A673 (cell line): ENCODE measurements at places on chromosomes 2 and 18. TPM values are rescaled to one million over a fixed set of nuclear protein-coding genes. Genes with fewer than 3 reads are reported as not detected.

C2orf15 gene
- 0.56 TPM in 1 of 2 replicates, not detected in the other for total RNA-seq

DNA sequence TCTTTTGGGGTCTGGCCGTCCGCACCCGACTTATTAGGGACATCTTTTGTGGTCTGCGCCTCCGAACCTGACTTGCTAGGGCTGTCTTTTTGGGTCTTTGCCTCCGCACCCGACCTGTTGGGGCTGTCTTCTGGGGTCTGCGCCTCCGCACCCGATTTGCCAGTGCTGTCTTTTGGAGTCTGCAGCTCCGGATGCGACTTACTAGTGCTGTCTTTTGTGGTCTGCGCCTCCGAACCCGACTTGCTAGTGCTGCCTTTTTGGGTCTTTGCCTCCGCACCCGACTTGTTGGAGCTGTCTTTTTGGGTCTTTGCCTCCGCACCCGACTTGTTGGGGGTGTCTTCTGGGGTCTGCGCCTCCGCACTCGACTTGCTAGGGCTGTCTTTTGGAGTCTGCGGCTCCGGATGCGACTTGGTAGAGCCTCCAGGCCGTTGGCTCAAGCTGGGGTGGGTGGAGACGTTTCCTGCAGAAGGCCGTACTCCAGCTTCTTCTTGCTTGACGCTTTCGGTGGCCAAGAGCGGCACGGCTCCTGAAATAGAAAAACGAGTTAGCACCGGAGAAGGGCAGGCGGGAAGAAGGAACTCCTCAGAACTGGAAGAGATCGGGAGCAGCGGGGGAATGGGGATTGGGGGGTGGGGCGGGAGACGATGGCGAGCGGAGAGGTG lies 498 bp downstream of the TGOLN2 start:
- peak overlapping the region; percentile 86 for H3K27ac ChIP-seq
- peaks cover 17% of the 10 kb centered on the region for H3K4me1 ChIP-seq
- H3K27me3 ChIP-seq: no peaks in the 10 kb centered on the region
- peaks cover 22% of the 10 kb centered on the region for H3K36me3 ChIP-seq
- H3K4me3 ChIP-seq: peak overlapping the region; percentile 87
- peak; percentile 43 for DNase-seq

GRCh38 chr18:3873211-3873610 lies 423.2 kb downstream of the TGIF1 start:
- H3K27me3 ChIP-seq: no peaks in the 10 kb centered on the region
- no peak for DNase-seq
- H3K36me3 ChIP-seq: no peaks in the 10 kb centered on the region
- peaks cover 74% of the 10 kb centered on the region for H3K4me1 ChIP-seq
- H3K4me3 ChIP-seq: peak overlapping the region; percentile 49
- peak overlapping the region; percentile 88 for H3K27ac ChIP-seq

DNA sequence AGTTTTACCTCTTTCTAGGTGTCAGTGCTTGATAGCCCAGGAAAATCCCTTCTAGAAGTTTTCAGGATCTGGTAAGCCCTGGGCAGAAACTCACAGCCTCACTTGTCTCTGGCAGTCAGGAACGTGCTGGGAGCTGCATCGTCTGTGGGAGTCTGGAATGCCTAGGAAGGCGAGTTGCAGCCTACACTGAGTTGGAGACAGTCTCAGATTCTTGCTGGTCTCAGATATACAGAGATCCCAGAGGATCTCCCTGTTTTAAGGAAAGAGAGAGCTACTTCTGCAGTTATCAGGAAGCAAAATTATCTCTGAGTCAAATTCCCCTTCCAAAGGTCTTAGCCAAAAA lies 104.4 kb upstream of the CDC42EP3 start:
- DNase-seq: no peak
- H3K36me3 ChIP-seq: no peaks in the 10 kb centered on the region
- H3K4me3 ChIP-seq: no peak overlapping the region
- peaks cover 11% of the 10 kb centered on the region for H3K4me1 ChIP-seq

DNA sequence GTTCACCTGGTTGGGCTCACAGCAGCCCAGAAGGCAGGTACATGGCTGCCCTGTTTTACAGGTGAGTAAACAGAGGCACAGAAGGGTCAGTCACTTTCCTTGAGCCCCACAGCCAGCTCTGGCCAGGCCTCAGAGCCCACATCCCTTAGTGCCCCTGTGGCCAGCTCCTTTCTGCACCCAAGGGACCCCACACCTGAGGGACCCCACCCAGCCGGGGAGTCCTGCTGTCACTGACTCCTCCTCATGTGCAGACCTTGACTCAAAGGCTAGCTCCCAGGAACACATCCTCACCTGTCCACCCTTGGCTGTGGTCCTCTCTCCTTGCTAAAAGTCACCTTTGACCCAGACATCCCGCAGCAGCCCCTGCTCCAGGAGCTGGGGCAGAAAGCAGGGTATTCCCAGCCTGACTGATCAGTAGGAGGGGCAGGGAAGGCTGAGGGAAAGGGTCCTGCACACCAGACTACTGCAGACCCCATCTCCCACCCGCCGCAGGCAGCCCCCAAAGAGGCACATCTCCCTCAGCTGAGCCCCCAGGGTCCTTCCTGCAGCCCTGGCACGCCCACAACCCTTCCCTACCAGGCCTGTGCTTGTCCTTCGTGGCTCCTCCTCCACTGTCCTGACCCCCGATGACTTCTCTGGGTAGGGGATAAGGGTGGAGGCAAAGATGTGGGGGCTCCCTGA lies 9.8 kb upstream of the ARHGEF4 start:
- no peak for DNase-seq
- H3K4me1 ChIP-seq: no peaks in the 10 kb centered on the region
- H3K27ac ChIP-seq: no peak overlapping the region
- H3K4me3 ChIP-seq: no peak overlapping the region

DNA sequence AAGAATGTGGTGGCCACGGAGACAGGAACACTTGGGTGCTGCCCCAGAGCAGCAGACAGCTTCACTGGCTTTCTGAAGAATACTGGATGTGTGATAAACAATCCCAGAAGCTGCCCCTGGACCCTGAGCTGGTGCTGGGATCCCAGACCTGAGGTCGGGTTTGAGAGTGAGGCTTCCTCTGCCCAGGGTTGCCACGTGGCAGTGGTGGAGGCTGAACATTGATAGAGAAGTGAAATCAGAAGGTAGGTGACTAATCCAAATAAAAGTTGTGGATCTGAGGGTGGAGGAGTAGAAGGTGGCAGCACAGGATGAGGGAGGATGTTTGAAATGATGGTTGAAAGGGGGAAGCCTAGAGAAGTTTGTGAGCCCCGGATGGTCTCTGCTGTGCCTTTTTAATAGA lies 64.0 kb downstream of the FMNL2 start:
- H3K36me3 ChIP-seq: no peaks in the 10 kb centered on the region
- H3K27me3 ChIP-seq: no peaks in the 10 kb centered on the region
- H3K4me3 ChIP-seq: no peak overlapping the region
- H3K4me1 ChIP-seq: peaks cover 31% of the 10 kb centered on the region
- no peak for DNase-seq
- no peak overlapping the region for H3K27ac ChIP-seq

GRCh38 chr2:106566050-106566449 lies 78.9 kb downstream of the CD8B2 start:
- no peak overlapping the region for H3K4me3 ChIP-seq
- H3K4me1 ChIP-seq: no peaks in the 10 kb centered on the region
- no peak overlapping the region for H3K27ac ChIP-seq
- no peaks in the 10 kb centered on the region for H3K36me3 ChIP-seq
- peak; percentile 22 for DNase-seq
- H3K27me3 ChIP-seq: no peaks in the 10 kb centered on the region

- DNase-seq: no peak
- peaks cover 58% of the 10 kb centered on the region for H3K27me3 ChIP-seq
- H3K36me3 ChIP-seq: no peaks in the 10 kb centered on the region
- no peaks in the 10 kb centered on the region for H3K4me1 ChIP-seq
- no peak overlapping the region for H3K4me3 ChIP-seq
Observed at GRCh38 chr2:88831071-88831791, 139.8 kb downstream of the RPIA start.

GRCh38 chr2:8927510-8928455 lies 75.7 kb downstream of the MBOAT2 start:
- H3K4me1 ChIP-seq: no peaks in the 10 kb centered on the region
- H3K36me3 ChIP-seq: no peaks in the 10 kb centered on the region
- no peak overlapping the region for H3K27ac ChIP-seq
- no peak for DNase-seq
- H3K27me3 ChIP-seq: no peaks in the 10 kb centered on the region

CEP68 gene
- total RNA-seq: 10.1 and 13.4 TPM in 2 replicates

IL1RN gene
- total RNA-seq: not detected in 2 replicates

DNA sequence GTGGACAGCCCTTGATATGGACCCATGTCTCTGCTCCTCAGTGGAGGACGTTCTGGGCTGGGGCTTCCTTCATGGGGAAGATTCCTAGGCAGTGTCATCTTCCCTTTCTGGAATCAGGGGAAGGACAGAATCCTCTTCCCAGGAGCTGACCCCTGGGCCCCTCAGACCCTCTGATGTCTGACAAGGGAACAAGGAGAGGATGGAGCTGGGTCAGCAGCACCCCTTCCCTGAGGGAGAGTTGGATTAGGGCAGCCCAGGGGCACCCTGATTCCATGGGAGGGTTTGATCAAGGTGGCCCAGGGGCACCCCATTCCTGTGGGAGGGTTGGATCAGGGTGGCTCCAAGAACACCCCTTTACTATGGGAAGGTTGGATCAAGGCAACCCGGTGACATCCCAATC lies 86.5 kb downstream of the ACKR3 start:
- no peaks in the 10 kb centered on the region for H3K36me3 ChIP-seq
- H3K27ac ChIP-seq: no peak overlapping the region
- H3K4me1 ChIP-seq: no peaks in the 10 kb centered on the region
- peaks cover 34% of the 10 kb centered on the region for H3K27me3 ChIP-seq
- H3K4me3 ChIP-seq: no peak overlapping the region
- DNase-seq: no peak
